ENCODE measurements at places on chromosomes 4 and X.

GRCh38 chr4:84582988-84583875 lies at the start of gene CDS1:
CDS1 (plus strand) TSS chr4:84583127; CDS start chr4:84583402, 275 bp downstream.
- DNase-seq: peak; percentile 28

- no peak for DNase-seq
Observed at GRCh38 chr4:40316333-40316781, 18.8 kb upstream of the CHRNA9 start.

- no peak for DNase-seq
Observed at GRCh38 chrX:7941390-7942042, 14.3 kb upstream of the PNPLA4 start.

GRCh38 chr4:105145156-105145902 lies 1.3 kb upstream of the TET2 start:
- no peak for DNase-seq

DNA sequence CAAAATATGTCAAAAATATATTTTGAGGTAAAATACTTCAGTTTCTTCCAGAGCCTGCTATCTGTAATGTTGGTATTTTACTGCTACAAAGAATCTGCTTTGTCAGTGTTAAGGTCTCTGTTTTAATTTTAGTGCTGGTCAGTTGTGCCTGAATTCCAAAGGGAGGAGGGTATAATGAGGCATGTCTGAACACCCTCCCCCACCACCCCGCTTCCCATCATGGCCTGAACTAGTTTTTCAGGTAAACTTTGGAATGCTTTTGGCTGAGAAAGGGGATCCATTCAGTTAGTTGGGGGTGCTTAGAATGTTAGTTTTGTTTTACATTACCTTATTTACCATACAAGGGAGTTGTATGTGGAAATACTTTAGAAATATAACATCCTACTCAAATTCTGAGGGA lies 158.5 kb downstream of the MID1IP1 start:
- no peak for DNase-seq

DNA sequence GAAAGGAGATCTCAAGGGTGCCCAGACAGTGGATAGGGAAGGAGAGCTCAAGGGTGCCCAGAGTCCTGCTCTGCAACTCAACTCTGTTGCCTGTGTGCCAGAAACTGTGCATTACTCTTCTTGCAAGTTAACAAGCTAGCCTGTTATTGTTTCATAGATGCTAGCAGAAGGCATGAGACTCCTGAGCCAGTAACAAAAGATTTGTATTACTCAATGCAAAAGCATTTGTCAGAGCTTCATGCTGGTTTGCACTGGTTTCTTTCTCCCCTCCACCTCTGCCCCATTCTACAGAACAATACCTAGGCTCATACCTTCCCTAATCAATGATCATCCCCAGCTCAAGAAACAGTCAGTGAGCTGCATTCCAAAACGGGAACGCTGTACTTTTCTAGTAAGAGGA lies 124.5 kb upstream of the NEIL3 start:
- no peak for DNase-seq

- no peak for DNase-seq
Observed at GRCh38 chr4:153074486-153074885, 129.8 kb upstream of the TRIM2 start.

DNA sequence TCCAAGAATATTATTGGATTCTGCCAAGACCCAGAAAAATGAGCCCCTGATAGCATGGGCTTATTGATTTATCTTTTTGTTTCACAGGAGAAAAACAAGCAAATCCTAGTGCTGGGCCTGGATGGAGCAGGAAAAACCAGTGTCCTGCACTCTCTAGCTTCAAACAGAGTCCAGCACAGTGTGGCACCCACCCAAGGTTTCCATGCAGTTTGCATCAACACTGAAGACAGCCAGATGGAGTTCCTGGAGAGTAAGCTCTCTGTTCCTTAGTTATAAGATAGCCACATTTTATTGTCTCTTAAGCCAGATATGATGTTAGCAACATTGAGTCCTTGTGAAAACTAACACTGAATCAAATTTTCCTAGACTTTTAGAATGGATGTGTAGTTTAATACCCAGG lies 5.5 kb downstream of the ARL9 start:
- DNase-seq: no peak

- DNase-seq: no peak
Observed at GRCh38 chr4:45621971-45622370, 501.9 kb downstream of the GABRG1 start.

DNA sequence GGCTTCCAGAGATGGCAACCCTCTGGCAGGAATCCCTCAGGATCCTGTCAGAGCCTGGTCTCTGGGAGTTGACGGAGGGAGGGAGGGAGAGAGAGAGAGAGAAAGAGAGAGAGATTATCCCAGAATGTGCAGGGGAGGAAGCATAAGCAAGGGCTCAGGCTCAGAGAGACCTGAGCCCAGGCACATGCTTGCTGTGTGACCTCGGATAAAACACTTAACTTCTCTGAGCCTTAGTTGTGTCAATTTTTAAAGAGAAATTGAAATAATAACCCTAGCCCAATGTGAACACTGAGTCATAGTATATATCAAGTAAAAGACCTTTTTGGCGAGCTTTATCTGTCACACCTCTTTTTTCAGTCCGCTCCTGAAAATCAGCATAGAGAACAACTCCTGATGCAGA lies 473 bp upstream of the USP51 start:
- DNase-seq: no peak

- no peak for DNase-seq
Observed at GRCh38 chrX:17021851-17022604, 75.6 kb downstream of the REPS2 start.

DNA sequence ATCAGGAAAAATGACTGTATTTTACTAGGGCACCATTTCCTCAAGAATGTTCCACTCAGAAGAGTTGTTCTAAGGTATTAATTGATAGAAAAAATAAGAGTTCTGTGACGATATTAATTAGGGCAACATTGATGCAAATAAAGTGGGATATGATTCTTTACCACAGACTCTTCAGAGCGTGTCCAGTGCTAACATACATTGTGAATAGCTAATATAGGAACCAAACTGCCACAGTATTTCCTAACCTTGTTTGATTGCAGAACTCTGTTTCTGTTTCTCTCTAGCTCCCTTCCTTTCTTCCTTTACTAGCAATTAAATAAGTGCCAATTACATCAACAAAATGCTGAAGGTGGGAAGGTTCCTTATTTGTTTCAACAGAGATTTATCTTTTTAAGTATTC lies 154.1 kb upstream of the CPEB2 start:
- no peak for DNase-seq

DNA sequence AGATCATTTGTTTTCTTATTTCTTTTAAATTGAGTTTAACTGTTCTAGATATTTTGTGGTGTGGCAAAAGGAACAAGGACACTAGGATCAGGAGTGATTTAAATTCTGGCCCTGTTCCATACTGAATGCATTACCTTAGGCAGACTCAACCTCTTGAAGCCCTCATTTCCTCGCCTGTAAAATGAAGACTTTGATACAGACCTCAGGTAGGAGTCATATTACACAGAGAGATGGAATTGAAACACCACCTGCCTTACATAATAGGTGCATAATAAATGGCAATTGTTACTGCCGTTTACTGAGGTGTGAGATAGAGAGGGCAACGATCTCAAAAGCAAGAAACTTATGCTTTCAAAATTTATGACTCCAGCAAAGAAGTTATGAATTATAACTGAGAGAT lies 28.2 kb upstream of the RASSF6 start:
- DNase-seq: peak; percentile 33

DNA sequence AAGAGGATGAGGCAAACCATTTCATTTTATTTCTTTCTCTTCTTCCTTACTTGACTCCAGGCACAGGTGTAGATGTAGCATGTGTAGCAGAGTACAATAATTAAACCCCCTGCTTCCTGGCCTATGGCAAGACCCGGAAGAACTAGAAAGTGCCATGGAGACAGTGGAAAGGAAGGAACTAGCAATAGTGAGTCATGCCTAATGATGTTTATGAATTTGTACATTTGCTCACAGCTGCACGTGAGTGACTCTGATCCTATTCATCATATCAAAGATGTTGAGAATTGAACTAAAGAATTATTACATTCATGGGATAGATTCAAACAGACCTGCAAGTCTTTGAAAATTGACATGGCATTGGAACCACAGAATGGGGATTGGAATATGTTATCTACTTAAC lies 2233.9 kb upstream of the TENM3 start:
- no peak for DNase-seq

DNA sequence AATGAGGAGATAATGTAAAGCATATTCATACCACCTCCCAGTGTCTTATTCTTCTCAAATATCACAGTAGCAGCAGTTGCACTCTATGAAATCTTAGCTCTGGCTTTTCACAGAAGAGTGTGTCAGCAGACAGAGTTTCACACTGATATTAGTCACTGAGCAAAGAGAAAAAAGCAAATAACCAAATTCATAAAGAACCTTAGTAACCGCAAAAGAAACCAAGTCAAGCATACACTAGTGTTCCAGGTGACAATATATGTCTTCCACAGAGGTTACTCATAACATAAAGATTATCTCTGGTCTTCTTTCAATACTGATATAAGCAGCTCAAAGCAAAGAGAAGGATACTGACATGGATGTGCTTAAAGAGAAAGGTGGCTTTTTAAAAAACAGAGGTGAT lies 181.7 kb upstream of the EDNRA start:
- DNase-seq: no peak

DNA sequence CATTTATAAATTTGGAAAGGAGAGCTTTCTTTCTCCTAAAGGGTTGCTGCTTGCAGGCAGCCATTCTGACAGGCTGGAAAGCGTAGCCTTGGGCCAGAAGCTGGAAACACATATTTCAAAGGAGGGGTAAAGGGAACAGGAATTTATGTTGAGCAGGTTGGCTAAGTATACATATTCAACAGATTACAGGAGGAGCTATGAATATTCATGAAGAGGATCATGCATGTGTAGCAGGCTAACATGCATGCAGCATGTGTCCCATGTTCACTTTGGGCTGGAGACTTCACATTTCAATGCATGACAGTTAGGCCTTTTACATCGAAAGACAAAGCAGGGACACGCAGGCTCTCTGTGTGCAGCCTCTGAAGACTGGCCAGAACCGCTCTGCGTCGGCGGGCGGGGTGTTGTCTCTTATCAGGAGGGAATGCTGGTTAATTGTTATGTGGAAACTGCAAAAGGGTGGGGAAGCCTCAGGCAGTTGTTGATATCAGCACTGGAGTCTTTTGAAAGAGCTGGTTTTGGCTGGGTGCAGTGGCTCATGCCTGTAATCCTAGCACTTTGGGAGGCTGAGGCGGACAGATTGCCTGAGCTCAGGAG lies 31.5 kb downstream of the CASP3 start:
- no peak for DNase-seq

DNA sequence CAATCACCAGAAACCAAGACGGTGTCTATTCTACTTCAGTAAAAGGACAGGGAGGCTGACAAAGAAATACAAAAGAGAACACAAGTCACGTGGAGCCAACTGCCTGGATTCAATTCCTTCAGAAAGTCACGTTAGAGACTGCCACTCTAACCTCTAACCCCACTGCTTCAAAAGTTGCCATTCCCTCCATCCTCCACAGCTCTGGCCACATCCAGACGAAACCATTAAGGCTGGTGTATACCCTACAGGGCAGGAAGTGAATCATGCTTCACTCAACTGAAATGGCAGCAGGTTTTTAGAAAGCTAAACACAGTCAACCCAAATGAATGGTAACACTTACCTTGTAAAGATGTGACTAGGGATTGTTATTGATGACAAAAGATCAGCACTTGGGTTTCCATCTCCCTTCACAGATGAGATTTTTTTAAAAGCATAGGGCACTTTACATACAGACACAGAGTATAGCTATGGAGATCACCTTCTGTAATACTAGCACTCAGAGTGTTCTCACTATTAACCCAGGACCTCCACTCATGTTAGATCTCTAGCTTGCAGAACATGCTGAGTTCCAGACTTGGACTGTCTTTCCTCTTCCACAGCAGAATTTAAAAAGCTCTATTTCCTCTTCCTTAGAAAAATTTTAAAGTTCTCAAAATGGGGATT lies 37.4 kb downstream of the MAML3 start:
- no peak for DNase-seq

DNA sequence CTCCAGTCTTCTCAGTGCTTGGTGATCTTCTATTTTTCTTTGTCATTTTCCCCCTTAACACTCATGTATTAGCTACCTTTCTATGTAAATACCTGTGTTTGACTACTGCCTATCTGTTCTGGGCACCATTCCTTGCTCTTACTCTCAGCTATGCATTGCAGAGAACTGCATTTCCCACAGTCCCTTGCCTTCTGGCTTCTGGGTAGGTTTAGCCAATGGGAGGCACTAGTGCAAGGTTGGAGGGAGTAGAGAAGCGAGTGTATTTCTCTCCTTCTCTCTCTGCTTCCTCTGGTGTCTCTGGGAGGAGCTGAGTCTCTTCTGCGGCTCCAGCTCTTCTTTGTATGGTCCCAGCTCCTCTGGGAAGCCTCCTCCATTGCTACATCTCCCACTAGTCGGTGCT lies 50.5 kb downstream of the CWH43 start:
- DNase-seq: no peak

DNA sequence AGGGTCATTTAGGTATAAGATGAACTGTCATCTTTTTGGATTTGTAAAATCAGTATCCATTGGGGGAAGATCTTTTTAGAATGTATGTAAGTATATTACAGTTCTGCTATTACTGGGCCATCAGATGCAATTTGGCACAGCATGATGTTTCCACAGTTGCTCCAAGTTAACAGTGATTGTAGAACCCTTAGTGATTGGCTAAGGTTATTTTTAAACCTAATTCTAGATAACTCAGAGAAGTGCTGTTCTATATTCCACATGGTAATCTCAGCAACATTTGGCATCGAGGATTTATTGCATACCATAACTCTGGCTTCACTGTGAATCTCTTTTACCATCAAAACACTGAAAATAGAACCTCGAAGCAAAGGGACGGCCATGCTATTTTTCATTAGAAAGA lies 215.7 kb upstream of the HAND2 start:
- DNase-seq: no peak

DNA sequence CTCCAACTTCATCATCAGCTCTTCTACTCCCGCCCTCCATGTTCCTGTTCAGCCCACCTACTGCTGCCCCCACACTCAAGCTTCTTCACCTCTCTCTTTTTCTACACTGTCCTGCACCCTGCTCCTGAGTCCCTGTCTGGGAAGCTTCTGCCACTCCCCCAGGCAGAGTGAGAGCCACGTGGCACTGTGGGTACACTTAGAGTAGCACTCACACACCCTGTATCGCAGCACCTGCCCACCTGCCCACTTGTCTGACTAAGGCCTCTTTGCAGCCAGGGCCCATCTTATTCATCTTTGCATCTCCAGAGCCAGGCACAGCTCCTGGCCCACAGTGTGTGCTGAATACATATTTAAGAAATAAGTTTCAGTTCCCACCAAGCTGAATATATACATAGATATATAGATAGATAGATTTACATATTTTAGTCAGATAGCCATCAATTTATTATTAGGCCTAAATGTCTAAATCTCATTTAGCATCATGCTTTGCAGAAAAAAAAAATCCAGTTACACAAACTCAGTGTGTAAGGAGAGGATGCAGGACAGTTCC lies 24.9 kb downstream of the CCDC149 start:
- peak; percentile 57 for DNase-seq

DNA sequence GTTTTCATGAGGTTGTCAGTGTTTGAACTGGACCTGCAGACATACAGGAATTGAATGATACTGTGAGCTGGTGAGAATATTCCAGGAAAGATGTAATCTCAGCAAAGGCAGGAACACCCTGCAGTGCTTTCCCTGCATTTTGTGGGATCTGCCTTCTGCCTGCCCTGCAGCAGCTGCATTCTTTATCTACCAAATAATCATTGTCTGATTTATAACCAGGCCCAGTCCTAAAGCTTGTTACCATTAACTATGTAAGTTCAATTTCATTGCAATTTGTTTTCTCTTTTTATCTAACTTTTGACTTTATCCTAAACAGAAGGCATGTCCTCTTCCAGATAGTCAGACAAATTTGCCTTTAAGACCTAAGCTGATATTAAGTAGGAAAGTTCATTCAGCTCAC lies 99.8 kb upstream of the NOCT start:
- DNase-seq: no peak

GRCh38 chrX:10783451-10783995 lies 163.1 kb upstream of the MID1 start:
- DNase-seq: no peak
